ENCODE measurements at places on chromosomes 11 and 22.

- DNase-seq, result no peak
These were observed 575 bp downstream of the DUSP18 start for GRCh38 chr22:30667107-30667493.

DNA sequence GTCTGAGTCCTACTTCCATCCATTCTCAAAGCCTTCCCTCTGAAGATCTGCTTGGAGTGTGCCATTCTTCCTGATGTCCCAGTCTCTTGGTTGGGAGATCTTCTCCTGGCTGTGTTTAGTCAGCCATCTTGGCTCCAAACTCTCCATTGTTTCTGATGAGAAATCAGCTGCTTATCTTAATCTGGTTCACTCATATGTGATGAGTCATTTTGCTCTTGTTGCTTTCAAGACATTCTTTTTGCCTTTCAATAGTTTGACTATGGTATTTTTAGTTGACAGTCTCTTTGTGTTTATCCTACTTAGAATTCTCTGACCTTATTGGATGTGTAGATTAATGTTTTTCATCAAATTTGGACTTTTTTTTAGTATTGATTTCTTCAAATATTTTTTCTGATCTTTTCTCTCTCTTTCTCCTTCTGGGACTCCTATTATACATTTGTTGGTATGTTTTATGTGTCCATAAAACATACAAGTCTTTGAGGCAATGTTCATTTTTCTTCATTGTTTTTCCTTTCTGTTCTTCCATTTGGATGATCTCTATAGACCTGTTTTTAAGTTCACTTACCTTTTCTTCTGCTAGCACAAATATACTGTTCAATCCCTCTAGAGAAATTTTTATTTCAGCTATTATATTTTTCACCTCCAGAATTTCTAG lies 77.2 kb upstream of the CLPB start:
- no peak for DNase-seq

DNA sequence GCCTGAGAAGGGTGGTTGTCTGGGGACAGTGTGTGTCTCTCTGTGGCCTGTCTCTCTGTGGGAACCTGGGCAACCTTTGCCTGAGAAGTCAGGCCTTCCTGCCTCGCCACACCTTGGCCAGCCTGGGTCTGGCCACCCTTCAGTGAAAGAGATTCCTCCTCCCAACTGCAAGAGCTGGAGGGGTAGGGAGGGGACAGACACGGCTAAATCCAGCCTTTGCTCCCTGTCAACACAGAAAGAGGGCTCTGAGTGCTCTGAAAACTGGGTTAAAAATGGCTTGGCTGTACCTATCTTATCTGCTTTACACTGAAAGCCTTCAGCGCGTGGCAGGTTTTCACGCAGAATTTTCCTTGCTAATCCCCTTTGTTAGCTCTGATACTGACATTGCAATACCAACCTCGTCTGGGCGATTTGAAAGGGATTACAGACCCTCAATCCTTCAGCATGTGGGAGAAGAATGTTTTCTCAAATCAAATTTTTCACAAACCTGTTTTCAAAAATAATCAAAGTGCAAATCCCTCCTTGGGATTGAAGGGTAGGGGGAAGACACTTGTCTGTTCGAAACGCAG lies 163.7 kb downstream of the DSCAML1 start:
- DNase-seq, result no peak

GRCh38 chr22:31861226-31861840 lies 83.0 kb upstream of the YWHAH start:
- no peak for DNase-seq

- DNase-seq, result no peak
These were observed 11.0 kb downstream of the HTR3A start for GRCh38 chr11:113985906-113986305.

- no peak for DNase-seq
These were observed 233.3 kb downstream of the CEP164 start for GRCh38 chr11:117560780-117561530.
